ENCODE measurements at places on chromosomes 16 and 17. TPM values are rescaled to one million over a fixed set of nuclear protein-coding genes. Genes with fewer than 3 reads are reported as not detected.

DNA sequence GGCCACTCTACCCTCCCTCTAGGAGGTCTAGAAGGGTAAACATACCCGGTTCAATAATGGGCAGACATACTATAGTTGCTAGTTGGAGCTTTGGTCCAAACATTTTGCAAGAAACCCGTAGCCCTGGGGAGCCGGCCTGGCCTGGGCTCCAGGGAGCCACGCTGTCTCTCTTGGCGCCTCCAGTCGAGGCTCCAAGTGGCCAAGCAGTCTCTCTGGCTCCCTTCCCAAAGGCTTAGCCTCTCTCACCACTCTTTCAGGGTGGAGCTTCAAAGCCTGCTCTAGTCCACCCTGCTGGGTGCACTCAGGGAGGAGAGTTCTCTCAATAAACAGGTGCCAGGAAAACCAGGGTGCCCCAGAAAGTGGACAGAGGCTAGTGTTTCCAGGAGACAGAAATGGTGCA lies 32.2 kb downstream of the RCVRN start:
- H3K36me3 ChIP-seq: no peaks in the 10 kb centered on the region
- DNase-seq: no peak

GRCh38 chr16:10940501-10941079 lies 1.7 kb downstream of the DEXI start:
- DNase-seq: no peak
- peaks cover 3% of the 10 kb centered on the region for H3K36me3 ChIP-seq
- peaks cover 46% of the 10 kb centered on the region for H3K4me1 ChIP-seq
- H3K27me3 ChIP-seq: no peaks in the 10 kb centered on the region

DNA sequence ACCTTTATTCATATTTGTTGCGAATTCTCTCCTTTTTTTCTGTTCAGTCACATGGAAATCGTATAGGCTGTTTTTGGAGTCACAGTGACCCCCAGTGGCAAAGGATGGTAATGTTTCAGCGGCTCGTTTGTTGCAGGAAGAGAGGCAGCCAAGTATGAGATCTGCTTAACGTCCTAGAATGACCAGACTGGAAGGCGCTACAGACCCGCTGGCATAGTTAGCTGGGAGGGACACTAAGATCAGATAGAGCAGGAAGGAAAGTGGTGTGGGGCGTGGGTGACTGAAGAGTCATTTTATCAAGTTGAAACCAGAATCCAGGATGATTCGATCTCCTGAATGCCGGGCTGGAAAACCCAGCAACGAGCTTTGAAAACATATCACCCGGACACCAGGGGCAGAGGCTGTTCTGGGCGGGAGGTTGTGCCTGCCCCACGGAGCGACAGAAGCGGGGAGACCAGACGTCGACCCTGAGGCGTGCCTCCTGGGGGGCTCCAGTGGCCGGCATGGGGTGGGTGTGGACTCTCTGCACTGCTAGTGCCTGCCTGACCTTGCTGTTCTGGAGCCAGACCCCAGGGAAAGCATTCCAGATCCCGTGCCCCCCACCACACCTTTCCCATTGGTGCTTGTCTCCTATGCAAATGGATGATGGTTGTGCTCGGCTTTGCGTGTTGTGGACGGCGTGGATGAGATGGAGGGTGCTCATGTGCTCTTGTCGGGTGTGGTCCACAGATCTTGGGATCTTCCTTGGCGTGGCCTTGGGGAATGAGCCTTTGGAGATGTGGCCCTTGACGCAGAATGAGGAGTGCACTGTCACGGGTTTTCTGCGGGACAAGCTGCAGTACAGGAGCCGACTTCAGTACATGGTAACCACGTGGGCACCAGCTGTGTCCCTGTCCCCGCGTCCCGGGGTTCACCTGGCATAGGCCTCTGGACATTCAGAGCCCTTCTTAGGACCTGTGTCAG lies 7.7 kb downstream of the IL34 start:
- no peaks in the 10 kb centered on the region for H3K27me3 ChIP-seq
- DNase-seq: peak; percentile 93
- H3K36me3 ChIP-seq: no peaks in the 10 kb centered on the region
- H3K4me1 ChIP-seq: peaks cover 6% of the 10 kb centered on the region
- no peak overlapping the region for H3K4me3 ChIP-seq

Gene TNFRSF17
- total RNA-seq: not detected

DNA sequence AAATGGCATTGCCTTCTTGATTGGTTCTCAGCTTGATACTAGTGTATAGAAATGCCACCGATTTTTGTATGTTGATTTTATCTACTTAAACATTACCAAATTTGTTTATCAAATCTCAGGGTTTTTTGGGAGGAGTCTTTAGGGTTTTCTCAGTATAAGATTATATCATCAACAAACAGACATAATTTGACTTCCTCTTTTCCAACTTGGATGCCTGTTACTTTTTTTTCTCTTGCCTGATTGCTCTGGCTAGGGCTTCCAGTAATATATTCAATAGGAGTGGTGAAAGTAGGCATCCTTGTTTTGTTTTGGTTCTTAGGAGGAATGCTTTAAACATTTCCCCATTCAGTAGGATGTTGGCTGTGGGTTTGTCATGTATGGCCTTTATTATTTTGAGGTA lies 29.1 kb downstream of the EFCAB13 start:
- H3K27me3 ChIP-seq: no peaks in the 10 kb centered on the region
- no peak overlapping the region for H3K27ac ChIP-seq
- H3K36me3 ChIP-seq: peaks cover 16% of the 10 kb centered on the region
- no peaks in the 10 kb centered on the region for H3K4me1 ChIP-seq
- no peak for DNase-seq

DNA sequence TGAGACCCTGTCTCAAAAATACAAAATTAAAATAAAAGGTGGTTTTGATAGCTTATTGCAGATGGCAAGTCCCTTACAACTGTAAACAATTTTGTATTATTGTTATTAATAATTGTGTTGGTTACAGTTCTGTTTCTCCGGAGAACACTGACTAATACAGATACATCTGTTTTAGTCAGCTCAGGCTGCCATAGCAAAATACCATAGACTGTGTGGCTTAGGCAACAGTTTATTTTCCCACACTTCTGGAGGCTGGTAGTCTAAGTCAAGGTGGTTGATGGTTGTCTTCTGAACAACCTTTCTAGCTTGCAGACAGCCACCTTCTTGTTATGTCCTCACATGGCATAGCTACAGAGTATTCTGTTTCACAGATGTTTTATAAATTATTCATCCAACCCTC lies 14.2 kb upstream of the IL21R start:
- H3K4me3 ChIP-seq: no peak overlapping the region
- H3K36me3 ChIP-seq: peaks cover 2% of the 10 kb centered on the region
- DNase-seq: no peak

GRCh38 chr16:63613701-63614100 lies 1508.2 kb downstream of the CDH11 start:
- peaks cover 3% of the 10 kb centered on the region for H3K36me3 ChIP-seq
- H3K27me3 ChIP-seq: no peaks in the 10 kb centered on the region
- H3K4me3 ChIP-seq: no peak overlapping the region
- no peak for DNase-seq
- no peak overlapping the region for H3K27ac ChIP-seq
- H3K4me1 ChIP-seq: peaks cover 6% of the 10 kb centered on the region

- H3K36me3 ChIP-seq: peaks cover 8% of the 10 kb centered on the region
- H3K4me3 ChIP-seq: no peak overlapping the region
- no peak for DNase-seq
- no peaks in the 10 kb centered on the region for H3K27me3 ChIP-seq
These were observed 731.8 kb downstream of the CDH11 start for GRCh38 chr16:64390102-64390501.

DNA sequence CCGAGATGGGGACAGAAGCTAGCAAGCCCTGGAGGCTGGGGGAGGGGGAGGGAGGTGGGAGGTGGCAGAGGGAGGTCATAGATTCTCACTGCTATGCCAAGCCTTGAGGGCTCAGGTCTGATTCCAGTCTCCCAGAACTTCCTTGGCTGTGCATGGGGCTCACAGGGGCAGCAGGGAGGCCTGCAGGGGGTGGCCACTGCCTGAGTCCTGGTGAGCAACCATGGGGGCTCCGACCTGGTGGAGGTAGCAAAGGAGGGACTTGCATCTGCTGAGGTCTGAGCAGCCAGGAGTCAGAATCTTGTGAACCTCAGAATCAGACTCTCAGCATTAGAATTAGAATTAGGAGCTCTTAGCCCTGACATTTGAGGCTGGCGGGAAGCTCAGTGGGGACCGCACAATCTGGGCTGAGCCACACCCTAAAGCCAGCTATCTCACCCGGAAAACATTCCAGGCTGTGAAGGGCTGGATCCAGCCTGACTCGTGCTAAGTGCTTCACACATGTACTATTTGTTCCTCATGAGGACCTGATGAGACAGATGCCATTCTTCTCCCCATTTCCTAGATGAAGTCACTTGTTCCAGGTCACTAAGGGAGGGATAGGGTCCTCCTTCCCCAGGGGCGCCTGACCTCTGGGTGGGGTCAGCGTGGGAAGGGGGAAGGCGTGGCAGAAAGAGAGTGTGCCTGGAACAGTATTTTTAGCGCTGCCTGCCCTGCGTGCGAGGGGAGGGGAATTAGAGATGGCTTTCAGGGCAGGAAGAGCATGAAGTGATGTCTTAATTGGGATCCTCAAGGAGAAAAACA lies 17.3 kb upstream of the KCNJ12 start:
- H3K27me3 ChIP-seq: peaks cover 2% of the 10 kb centered on the region
- DNase-seq: no peak

GRCh38 chr16:88408561-88409142 lies 25.9 kb downstream of the ZNF469 start:
- H3K27ac ChIP-seq: no peak overlapping the region
- H3K27me3 ChIP-seq: no peaks in the 10 kb centered on the region
- H3K4me3 ChIP-seq: no peak overlapping the region
- no peak for DNase-seq
- H3K4me1 ChIP-seq: peaks cover 11% of the 10 kb centered on the region

Gene FOXF1
- not detected for total RNA-seq

Gene USP43
- 2.0 TPM for total RNA-seq

DNA sequence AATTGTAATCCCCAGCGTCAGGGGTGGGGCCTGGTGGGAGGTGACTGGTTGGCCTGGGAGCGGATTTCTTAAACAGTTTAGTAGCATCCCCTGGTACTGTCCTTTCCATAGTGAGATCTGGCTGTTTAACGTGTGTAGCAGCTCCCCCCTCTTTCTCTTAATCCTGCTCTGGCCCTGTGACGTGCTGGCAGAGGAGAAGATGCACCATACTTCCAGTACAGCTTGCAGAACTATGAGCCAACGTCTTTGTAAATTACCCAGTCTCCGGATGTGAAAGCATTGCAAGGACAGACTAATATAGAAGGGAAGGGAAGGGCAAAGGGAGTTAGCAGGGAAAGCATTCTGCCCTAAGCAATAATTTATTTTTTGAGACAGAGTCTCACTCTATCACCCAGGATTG lies 83.9 kb downstream of the RMI2 start:
- no peaks in the 10 kb centered on the region for H3K36me3 ChIP-seq

Gene CDH13
- 1.1 TPM for total RNA-seq

Data from neural crest cell (in vitro differentiated cells).